CD4-positive, alpha-beta T cell treated with Interleukin-21 for 1 hour (primary cell): ENCODE measurements at places on chromosomes 2 and 18.

DNA sequence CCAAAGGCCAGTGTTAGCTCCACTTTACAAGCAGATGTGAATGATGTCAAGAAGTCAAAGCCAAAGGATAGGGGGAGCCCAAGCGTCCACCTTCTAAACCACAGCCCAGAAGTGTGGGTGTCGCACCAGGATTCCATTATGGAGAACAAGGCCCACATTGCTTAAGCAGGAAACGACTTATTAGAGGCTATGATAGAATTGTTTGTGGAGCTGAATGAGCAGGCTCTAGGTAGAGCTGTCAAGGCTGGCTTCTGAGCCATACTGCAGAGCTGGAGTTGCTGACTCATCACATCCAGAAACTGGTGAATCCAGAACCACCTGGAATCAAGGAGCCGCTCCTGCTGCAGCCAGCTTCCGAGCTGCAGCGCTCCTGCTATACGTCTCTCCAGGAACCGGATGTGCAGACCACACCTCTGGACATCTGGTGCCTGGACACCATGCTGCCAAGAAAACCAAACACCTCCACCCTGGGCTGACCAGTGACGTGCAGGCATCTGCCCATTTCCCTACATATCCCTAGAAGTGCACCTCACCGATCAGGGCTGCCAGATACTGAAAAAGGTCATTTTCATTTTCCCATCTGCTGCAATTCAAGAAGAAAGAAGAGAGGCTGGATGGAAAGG is 6.2 kb upstream of the TWIST2 start:
- DNase-seq: no peak

- DNase-seq: no peak
These were observed 28.1 kb downstream of the SGPP2 start for GRCh38 chr2:222452422-222452950.

GRCh38 chr2:96927405-96928171 is 57.7 kb upstream of the SEMA4C start:
- no peak for DNase-seq

DNA sequence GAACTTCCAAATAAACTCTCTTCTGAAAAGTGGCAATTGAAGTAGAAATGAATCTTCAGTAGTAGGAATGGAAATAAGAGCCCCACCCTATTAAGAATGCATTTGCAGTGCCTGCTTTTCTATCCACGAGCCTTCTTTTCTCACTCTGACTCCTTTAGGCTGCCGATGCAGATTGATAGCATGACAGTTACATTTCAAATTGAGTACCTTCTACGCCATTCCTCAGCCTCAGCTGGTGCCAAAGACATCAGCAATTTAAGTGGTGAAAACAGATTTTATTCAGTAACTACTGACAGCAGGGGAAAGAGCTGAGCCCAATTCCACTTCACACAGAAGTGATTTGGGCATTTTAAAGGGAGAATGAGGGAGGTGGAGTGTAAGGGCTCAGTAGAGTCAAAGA is 85.5 kb downstream of the PTH2R start:
- no peak for DNase-seq

DNA sequence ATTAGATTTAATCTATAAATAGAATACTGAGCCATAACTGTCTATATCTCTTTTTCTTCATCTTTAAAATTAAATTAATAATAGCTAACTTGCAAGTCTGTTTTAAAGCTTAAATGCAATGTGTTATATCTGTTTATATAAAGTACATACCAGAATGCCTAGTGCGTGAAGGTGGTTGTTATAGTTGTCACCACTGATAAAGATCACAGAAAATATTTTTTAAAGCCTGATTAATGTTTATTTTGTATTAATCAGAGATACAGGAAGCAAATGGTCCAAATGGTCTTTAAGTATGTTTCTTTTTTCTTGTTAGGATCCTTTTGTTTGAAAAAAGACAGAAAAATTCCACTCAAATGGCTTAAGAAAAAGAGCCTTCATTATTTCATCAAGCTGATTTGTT is 560.6 kb downstream of the CPS1 start:
- no peak for DNase-seq
